Jurkat, Clone E6-1 (cell line): ENCODE measurements at places on chromosomes 4 and X.
A peak's percentile ranks its signal among the peaks of the same experiment; 100 is the strongest.

DNA sequence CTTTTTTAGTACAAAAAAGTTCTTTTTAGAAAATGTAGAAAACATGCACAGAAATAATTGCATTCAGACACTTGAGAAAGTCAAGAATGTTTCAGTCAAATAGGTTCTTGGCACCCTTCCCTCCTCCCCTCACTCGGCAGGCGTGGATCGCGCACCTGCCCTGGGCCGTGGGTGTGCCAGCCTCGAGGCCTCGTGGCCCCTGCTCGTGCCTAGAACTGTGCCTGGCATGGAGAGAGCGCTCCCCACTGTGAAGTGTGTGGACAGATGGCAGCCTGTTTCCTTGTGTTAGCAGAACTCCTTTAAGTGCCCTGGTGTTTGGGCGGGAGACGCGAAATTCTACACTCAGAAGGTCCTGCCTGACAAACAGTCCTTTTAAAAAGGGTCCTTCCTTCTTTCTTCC, 14.7 kb downstream of the RGS12 start:
- no peak for DNase-seq

- DNase-seq = no peak
Measured at GRCh38 chrX:154384284-154384892, 5.3 kb downstream of the EMD start.

- no peak for DNase-seq
Measured at GRCh38 chrX:106391284-106391911, 220.4 kb upstream of the RADX start.

DNA sequence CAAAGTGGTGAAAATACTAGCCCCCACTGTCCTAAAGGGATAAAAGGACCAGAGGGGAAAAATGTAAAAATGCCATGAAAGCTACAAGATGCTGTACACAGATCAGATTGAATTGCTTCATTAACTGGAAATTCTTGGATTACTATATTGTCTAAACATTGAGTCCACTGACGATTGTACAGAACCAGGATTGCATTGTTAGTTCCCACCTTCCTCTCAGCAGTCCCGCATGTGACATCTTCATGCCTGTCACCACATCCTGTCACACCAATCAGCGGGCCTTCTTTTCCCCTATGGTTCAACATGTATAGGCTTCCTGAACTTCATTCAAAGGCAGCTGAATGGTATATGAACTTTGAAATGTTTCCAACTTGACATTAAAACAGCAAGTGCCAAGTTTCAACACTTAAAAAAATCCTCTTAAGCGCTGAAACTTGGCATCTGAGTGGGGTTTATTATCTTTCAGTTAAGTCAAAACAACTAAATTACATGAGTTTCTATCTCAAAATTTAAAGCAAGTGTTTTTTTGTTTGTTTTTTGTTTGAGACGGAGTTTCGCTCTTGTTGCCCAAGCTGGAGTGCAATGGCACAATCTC, 24.6 kb downstream of the ZRSR2 start:
- no peak for DNase-seq

DNA sequence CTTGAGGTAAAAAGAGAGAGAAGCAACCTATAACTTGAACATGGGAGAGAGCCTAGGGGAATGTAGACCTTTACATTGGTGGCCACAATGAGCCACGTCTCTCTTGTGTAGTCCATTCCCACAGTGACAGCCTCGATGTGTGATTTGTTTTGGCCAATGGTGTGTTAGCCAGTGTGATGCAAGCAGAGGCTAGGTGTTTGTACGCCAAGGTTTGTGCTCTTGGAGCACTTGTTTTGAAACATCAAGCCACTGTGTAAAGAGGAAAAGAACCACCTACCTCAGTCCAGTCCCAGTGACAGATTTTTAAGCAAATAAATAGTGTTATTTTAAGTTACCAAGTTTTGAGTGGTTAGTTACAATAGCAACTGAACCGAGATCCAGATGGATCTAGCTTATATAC, 23.9 kb upstream of the TMEM192 start:
- DNase-seq = no peak

GRCh38 chrX:14694611-14695010, 165.3 kb downstream of the GLRA2 start:
- DNase-seq = no peak

DNA sequence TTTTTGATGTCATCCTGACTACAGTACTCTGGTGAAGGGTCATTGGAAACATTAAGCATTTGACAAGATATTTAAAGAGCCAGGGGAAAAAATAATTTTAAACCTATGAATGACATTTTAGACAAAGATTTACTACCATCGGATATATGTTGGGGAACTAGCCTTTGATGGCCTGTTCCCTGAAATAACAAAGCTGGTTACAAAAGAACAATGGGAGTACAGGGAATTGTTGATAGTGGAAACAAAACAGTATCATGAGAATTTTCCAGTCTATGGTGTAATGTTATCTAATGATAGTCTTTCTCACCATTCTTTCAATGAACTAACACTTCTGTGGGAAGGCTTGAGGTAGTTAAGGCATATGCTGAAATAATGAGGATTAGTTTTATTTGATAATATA, 125.9 kb upstream of the KLHL4 start:
- no peak for DNase-seq

GRCh38 chr4:93657527-93657926, 171.0 kb upstream of the ATOH1 start:
- DNase-seq = no peak

DNA sequence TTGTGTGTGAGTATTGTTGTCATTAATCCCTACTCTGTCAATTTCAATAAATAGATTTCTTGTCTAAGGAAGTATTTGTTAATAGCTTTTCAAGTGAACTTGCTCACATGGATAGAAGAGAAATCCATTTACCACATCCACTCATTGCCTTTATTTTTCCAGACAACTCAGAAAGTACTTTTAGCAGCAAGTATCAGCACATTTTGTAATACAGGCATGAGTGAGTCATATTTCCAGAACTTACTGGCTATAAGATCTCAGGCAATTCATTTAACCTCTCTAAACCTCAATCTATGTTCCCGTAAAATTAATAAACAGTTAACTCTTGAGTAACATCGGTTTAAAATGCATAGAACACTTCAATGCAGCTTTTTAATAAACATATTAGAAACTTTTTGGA, 317.9 kb upstream of the PCDH7 start:
- no peak for DNase-seq

DNA sequence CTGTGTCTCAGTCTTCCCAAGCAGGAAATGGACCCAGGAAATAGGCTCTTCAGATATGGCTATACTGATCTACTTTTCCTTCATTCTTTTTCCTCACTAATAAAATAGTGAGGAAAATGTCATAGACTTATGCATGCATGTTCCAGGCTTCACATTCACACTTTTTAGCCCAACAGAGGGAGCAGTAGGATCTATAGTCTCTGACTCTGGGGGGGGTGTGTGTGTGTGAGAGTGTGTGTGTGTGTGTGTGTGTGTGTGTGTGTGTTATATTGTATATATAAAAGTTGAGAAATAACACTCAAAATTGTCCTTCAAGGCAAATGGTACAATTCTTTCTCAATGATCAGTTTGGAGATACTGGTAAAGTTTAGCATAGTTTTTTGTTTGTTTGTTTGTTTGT, 297.2 kb upstream of the GALNT7 start:
- DNase-seq = no peak

- peak; percentile 68 for DNase-seq
Measured at GRCh38 chr4:147846318-147847155, 114.6 kb downstream of the ARHGAP10 start.

DNA sequence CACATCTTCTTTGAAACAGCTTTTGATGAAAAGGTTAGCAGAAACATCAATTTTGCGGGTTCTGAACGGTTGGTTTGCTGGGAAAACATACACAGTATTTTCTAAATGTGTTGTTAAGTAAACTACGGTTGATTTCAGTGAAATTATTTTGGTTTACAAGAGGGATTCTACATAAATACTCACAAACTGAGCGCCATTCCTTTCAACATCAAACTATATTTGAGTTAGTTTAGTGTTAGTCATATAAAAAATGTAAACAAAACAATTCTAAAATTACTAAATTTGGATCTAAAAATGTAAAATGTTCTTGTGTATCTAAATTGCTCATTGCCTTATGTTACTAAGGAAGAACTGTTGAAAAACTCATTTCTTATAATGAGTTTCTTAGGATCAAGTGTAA, 425.6 kb downstream of the PCDH18 start:
- DNase-seq = no peak

DNA sequence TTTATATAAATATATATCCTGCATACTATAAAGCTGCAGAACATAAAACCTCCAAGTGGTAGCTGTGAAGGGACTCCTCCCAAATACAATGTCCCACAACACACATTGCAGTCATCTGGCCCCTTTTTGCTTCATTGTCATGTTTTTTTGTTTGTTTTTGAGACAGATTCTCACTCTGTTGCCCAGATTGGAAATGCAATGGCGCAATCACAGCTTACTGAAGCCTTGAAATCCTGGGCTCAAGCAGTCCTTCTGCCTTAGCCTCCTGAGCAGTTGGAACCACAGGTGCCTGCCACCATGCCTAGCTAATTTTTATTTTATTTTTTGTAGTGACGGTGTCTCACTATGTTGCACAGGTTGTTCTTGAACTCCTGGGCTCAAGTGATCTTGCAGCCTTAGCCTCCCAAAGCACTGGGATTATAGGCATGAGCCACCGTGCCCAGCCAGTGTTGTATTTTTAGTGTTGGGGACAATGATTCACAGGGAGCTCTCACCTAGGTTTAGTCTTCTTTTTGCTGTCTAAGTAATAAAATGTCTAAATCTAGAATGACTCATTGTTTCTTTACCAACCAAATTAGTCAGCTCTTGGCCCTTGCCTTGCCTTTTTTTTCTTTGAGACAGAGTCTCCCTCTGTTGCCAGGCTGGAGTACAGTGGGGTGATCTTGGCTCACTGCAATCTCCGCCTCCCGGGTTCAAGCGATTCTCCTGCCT, 24.0 kb upstream of the XIAP start:
- DNase-seq = no peak

DNA sequence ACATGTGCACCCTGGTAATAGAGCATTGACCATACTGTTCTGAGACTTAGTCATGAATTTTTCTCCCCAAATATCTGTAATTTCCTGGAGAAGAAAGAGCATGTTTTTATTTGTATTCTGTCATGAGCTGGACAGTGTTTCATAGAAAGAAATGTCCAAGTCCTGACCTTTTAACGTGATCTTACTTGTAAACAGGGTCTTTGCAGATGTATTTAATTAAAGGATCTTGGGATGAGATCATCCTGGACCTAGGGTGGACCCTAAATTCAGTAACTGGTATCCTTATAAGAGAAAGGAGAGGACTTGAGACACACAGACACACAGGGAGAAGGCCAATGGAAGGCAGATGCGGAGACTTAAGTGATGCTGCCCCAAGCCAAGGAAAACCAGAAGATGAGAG, 3.6 kb downstream of the ADGRA3 start:
- no peak for DNase-seq

GRCh38 chrX:151722241-151722846, 6.5 kb downstream of the FATE1 start:
- no peak for DNase-seq

DNA sequence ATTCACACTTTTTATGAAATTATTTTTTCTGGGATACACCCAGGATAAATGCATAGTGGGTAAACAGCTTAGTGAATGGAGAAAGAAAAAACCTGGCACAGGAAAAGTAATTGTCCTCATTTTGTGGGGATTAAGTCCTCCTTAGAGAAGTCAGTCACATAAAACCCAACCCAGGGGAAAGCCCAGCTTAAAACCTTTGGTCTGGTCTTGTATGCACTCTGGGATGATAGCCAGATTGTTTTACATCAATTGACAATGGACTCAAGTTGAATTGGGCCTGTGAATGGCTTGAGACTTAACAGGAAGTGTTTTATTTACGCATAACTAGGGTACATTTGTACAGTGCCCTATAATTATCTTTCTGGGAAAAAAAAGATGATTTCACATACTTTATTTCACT, 561.3 kb upstream of the GRIA3 start:
- no peak for DNase-seq

GRCh38 chr4:104966349-104967033, 180.2 kb upstream of the TET2 start:
- no peak for DNase-seq

- DNase-seq = no peak
Measured at GRCh38 chrX:16843208-16843909, 26.8 kb downstream of the RBBP7 start.

GRCh38 chrX:137823257-137823656, 257.3 kb downstream of the ZIC3 start:
- DNase-seq = no peak
